Activated T-cell treated with anti-CD3 and anti-CD28 coated beads, Interleukin-2, amount 50 U/mL, for 1 hour (primary cell): ENCODE measurements at places on chromosomes 1 and 21.

DNA sequence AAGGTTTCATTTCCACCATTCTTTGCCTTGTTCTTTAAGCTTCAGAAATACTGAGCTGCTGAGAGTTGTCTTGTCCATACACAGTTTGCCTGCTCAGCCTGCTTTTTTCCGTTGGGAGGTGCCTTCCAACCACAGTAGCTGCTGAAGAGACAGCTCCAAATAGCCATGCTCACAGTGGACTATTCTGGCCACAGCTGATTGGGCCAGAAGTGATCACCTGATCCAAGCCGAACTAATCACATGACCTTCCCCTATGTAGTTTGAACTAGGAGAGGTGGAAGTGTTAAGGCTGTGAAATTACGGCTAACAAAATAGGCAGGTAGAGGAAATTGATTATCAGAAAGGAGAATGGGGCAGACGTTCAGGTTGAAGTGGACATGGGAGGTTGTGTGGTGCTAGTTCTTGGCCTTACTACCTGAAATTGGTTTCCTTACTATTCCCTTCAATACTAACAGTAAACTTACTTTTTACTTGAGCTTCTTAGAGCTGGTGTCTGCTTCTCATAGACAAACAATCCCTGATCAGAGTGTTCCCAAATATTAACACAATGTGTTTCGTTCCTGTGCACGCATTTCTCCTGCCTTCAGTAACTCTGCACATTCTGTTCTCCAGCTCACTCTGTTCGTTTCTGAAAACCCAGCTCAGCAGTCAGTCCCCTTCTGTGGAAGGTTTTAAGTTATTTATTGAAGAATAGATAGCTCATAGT, 136.1 kb downstream of the RWDD3 start:
- no peak for DNase-seq

- DNase-seq, result no peak
Measured at GRCh38 chr1:1862905-1863547, 27.9 kb downstream of the GNB1 start.

- no peak for DNase-seq
Measured at GRCh38 chr1:46718340-46718726, 581 bp downstream of the EFCAB14 start.

DNA sequence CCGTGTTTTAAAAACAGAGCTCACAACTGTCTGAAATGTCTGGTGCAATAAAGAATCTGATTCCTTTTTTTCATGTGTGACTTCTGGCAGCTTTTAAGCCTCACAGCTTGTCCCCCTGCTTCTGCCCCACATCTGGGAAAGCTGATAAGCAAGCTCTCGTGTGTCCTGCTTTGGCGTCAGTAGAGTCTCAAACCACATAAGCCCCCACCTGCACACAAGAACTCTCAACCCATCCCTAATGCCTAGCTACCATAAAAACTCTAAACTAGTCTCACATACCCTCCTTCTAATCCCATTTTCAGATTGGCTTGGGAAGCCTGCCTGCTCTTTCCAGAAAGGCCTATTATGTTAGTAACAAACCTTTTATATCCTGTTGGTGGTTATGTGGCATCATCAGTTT, 94.6 kb upstream of the DAB1 start:
- DNase-seq, result no peak

- no peak for DNase-seq
Measured at GRCh38 chr1:201127755-201128455, 921 bp upstream of the ASCL5 start.

DNA sequence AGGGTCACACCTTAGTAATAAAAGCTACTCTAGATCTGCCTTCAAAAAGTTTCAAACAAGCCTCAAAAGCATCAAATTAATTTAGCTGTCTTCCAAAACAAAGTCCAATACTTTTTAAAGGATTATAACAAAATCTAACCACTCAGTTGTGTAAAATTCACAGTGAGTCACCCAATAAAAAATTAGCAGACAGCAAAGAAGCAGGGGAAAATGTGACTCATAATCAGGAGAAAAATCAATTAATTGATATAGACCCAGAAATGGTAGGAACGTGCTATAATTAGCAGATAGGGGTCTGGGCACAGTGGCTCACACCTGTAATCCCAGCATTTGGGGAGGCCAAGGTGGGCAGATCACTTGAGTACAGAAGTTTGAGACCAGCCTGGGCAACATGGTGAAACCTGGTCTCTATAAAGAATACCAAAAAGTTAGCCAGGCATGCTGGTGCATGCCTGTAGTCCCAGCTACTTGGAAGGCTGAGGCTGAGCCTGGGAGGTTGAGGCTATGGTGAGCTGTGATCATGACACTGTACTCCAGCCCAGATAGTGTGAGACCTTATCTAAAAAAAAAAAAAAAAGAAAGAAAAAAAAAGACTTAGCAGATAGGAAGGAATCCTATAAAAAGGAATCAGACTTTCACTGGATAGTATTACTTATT, 8.1 kb upstream of the MYOG start:
- no peak for DNase-seq

DNA sequence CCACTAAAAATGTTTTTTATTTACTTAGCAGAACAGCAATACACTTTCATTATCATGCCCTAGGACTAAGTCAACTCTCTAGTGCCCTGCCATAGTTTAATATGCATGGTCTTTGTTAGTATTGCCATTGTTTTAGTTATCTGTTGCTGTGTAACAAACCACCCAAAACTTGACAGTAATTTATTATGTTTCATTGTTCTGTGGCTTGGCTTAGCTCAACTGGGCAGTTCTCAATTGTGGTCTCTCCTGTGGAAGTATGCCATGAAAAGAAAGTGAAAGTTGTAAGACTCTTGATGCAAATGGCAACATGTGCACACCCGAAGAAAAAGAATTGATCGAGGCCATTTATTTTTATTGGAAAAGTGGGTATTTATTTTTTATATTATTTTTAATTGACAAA, 206.3 kb upstream of the KCTD3 start:
- DNase-seq, result no peak

DNA sequence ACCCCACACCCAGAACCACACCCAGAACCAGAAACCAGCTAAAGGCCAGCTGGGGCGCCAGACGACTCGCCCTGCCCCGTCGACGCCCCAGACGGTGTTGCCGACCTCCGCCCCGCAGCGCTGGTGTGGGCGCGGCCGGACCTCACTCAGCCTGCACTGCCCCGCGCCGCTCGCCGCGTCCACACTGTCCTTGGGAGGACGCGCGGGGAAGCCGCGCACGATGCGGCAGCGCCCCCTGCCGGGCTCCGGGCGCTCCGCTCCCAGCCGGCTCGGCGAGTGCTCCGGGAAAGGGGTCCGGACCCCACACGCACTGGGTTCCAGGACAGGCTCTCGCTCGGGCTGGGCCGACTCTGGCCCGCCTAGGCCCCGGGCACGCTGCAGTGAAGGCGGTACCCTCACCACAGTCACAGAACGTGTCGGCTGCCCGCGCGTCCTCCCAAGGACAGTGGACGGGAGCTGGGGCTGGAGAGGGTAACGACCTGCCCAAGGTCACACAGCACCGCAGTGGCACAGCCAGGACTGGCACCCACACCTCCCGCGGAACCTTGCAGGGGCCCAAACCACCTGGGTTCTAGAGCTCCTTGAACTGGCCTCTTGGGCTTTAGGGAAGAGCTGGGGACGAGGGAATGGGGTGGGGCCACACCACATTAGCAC, 90.2 kb downstream of the DMRTA2 start:
- peak; percentile 54 for DNase-seq

DNA sequence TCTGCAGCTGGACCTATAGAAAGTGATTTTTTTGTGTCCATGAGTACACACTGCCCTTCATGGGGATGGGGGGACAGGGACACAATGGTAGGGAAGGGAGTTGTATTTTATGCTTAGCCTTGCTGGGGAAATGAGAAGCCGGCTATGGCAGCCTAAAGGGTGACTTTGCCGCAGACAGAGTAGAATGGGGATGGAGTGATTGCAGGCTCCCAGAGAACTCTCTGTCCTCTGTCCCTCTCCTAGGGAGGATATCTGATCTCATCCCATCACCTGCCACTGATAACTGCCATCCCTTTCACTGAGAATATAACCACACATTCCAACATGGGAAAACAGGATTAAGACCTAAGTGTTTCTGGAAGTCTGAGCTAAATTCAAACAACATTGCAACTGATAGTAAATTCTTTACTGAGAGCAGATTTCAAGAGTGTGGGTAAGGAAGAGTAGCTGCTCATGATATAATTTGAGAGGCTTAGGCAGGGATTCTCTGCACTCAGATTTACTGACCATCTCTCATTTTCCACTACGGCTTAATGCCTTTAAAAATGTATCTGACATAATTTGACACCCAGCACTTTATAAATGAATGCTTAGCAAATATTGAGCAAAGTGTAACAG, 13.9 kb downstream of the SH2D1B start:
- no peak for DNase-seq

- no peak for DNase-seq
Measured at GRCh38 chr1:80170811-80171485, 1164.4 kb upstream of the ADGRL4 start.

- no peak for DNase-seq
Measured at GRCh38 chr1:82520611-82521010, 719.9 kb downstream of the ADGRL2 start.

GRCh38 chr1:76160225-76160624, 85.7 kb downstream of the ST6GALNAC3 start:
- no peak for DNase-seq

DNA sequence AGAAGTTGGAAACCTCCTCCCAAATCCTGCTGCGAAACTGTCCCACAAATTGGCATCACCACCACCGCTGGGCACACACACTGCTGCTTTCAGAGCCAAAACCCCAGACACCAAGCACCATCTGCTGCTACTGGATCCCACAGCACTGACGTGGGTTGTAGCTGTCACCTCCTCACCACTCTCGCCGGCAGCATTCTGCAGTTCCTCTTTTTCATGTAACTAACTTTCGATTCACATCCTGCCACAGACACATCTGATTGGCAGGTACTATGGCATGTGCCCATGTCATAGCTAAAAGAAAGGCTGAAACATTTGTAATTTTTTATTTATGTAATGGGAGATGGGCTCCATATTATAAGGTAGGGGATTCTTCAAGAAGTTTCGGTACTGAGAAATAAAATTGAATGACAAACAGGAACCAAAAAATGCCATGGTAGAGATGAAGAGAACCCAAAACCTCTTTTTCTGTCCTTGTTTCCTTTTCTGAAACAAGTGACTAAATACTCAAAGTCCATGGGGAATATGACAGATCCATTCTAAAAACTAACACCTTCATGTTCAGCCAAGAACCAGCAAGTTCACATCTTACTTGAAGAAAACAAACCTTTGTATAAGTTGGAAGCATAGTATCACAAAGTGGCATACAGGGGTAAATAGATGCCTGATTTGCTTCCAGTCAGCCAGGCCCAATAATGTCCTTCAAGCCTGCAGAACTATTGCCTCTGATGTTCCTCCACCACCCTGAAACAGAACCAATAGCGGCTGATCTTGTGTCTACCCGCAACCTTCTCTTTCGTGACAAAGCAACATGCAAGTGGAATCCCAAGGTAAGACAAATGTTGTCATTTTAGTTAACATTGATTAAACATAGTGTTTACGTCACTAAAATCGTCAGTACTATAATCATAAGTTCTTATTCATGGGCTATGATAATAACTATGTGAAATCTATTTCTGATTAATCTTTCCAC, 26.6 kb upstream of the RGS13 start:
- DNase-seq, result peak; percentile 53

DNA sequence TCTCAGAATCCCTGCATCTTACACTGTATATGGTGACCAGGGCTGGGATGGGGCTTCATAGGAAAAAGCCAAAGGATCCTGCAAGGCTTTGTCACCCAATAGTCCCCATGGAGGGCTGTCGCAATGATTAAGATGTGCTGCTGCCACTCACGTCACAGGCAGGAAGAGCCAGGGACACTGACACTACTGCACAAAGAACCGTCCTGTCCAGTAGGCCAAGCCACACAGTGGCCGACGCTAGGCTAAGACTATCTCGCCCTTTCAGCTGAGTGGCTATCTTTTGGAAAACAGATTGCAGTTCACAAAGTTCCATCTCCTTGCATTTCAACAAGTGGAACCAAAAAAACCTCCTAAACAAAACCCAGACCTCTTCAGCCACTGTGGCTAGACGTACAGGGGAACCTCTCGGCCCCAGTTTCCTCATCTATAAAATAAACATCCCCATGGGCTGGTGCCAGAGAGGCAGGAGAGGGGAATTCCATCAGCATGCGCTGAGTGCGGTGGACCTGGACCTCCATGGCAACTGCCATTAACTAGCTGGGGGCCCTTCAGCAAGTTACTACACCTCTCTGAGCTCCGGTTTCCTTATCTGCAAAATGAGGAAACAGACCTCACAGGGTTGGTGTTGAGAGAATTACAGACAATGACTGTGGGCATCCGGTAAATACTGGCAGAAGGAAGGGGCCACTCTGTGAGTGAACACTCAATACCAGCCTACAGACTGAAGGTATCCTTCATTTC, 8.7 kb downstream of the CAPZB start:
- DNase-seq, result peak; percentile 51

- DNase-seq, result no peak
Measured at GRCh38 chr1:234780112-234780511, 170.1 kb upstream of the IRF2BP2 start.

GRCh38 chr1:199747984-199748383, 279.5 kb upstream of the NR5A2 start:
- no peak for DNase-seq

DNA sequence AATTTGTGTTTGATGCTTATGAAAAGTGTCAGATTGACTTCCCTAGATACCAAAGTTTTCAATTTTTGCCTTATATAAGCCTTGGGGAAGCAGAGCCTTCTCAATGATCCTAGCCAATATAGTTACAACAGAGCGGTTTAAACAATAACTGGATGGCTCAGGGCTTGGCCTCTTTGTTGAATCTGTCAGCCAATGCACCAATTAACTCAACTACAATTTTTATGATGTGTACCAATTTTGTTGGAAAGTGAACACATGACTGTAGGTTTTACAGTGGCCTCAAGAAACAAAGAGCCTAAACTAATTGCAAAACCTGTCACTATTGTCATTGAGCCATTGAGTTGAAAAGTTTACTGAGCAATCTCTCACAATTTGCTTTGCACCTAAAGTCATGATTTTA, 71.6 kb upstream of the RGS18 start:
- DNase-seq, result no peak

- no peak for DNase-seq
Measured at GRCh38 chr1:231183639-231184590, 22.1 kb downstream of the TRIM67 start.

DNA sequence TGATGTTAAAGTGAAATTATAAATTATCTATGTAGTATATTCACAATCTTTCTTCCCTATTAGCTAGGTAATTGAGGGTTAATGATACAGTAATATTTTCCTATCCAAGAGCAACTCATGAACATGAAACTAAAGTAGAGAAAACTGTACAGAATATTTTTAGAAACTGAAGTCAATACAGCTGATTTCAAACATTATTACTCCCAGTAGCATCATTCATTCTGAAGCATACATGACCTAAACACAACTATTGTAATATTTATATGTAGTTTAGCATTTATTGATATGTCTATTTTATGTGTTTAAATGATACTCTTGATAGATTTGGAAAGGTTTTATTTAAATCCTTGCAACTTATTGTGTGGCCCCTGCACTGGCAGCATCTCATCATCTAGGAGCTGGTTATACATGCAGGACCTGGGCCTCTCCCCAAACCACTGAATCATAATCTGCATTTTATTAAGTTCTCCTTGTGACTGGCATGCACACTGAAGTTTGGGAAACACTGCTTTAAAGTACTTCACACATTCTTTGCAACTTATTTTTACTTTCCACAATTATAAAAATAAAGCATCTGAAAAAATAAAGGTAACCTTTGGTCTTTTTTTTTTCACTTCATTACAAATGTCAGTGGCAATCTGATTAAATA, 199.9 kb downstream of the LRRC40 start:
- no peak for DNase-seq
